Stimulated activated CD8-positive, alpha-beta memory T cell treated with anti-CD3 and anti-CD28 coated beads, Interleukin-4, amount 100 ng/mL, for 4 hours (primary cell): ENCODE measurements at places on chromosomes 6 and 20.

- DNase-seq = no peak
These were observed 75.4 kb downstream of the PFDN4 start for GRCh38 chr20:54283253-54283652.

DNA sequence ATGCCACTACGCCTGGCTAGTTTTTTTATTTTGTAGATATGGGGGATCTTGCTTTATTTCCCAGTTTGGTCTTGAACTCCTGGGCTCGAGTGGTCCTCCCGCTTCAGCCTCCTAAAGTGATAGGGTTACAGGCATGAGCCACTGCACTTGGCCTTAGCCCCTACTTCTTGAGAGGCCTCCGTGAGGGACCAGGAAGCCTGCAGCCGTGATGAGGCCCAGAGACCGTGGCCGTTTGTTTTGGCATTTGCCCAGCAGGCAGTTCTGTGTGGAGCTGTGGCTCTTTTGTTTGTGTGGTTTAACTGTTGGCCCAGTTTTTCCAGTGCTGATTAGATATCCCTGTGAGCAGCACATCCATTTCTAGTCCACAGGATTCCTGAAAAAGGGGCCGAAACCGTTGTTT lies 39.8 kb downstream of the SRSF3 start:
- DNase-seq = no peak

GRCh38 chr6:80335121-80335531 lies 228.7 kb downstream of the BCKDHB start:
- DNase-seq = no peak

DNA sequence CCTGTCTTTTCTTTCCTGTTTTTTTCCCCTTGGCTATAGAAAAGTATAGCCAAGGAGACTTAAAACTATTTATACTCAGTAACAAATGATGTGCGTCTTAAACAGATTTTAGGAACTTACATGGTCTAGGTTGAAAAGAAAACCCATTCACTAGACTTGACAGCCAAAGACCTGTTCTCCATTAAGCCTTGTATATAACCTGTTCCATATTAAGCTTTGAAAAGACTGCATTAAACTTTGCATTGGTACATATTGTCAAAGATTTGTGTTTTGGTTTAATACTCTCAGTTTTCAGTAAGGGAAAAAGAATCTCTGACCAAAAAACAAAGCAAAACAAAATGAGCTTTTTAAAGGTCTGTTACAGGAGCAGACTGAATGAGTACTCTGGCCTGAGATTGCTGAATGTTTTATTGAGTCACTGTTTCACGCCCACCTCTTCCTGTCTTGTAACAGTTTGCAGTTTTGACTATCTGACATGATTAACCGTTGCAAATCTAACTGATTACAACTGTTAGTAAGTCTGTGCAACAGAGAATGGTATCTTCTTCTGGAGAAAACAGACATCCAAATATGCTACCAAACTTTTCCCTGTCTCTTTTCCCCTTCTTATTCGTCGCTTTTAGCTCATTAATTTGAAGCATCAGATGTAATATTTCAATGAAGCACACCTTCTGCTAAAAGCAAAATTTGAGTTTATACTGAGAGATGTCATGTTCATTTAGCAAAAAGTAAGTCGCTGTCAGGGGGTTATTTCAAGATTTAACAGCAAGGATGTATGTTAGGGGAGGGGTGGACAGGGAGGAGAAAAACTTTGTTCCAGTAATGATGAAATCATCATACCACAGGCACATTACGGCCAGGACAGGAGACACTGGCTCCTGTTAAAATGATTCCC lies 59.1 kb upstream of the SUPT3H start:
- DNase-seq = no peak

- no peak for DNase-seq
These were observed 635.3 kb upstream of the MARCKS start for GRCh38 chr6:113221850-113222249.

DNA sequence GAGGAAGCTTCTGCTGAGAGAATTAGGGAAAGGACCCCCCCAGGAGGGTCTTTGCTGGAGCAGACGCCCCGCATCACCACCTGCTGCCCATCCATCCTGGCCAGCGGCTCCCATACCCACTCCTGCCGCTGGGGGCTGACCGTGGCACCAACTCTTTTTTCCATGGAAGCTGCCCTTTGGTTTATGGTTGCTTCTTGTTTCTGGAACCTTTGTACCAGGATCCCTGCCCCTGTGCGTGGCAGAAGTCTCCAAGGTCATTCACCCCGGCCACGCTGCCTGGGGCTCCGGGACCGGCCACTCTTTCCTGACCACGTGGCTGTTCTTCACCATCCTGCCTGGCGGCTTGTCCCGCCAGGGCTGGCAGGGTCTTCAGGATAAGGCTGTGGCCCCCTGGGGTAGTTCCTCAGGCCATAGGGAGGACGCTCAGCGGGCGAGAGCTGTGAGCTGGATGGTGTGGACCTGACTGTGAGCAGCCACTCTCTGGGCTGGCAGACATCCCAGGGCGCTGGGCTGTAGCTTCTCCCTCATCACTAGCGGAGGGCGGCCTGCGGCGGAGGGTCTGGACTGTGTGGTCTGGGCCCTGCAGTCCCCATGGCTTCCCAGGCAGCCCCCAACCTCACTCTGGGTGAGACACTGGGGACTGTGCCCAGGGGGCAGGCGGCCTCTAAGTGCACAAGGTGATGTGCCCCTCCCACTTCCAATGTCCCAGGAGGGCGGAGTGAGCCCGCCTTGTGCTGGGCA lies 22.8 kb upstream of the RBBP8NL start:
- no peak for DNase-seq

DNA sequence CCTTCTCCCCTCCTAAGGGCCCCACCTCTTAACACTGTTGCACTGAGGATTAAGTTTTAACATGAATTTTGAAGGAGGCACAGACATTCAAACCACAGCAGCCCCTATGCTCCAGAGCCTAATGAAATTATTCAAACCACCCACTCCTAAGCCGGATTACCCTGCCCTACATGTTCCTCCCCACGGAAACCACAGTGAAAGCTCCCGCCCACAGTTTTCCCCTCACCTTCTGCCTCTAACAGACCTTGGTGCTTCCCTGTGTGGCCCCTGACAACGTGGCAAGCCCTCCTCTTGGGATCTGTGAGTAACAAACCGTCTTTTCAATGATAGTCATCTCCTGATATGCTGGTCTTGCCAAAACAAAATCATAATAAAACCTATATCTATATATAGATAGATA lies 74.8 kb downstream of the RIN2 start:
- DNase-seq = no peak

GRCh38 chr6:10824297-10824696 lies 14.0 kb downstream of the MAK start:
- DNase-seq = no peak

DNA sequence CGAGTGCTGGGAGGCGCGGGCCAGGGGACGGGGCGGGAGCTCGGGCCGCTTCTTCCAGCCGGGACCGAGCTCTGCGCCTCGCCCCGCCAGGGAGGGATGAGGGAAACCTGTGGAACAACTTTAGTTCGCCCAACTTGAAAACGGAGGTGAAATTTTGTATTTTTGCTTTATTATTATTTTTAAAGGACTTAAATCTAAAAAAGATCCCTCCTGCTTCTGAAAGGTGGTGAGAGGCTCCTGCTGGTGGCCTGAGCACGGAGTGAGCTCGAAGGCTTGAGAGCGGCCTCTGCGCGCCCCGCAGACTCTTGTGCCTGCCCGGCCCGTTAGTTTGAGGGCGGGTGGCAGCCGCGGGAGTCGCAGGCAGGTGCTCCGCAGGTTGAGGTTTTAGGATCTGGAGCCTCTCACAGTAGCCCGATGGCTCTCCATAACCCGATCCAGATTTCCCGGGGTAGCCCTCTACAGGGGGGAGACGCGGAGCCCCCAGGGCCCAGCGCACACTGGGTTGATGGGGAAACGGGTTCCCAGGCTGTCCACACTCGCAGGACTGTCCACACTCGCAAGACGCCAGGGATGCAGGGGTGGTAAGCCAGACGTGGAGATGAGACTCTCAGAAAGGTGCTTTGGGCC lies 46.2 kb upstream of the SUPT3H start:
- DNase-seq = no peak

GRCh38 chr20:32521780-32522525 lies 63.2 kb downstream of the NOL4L start:
- no peak for DNase-seq

GRCh38 chr6:52160472-52161104 lies 25.6 kb upstream of the IL17A start:
- no peak for DNase-seq

- DNase-seq = no peak
These were observed 496.7 kb downstream of the RNF144B start for GRCh38 chr6:18883851-18884250.

- DNase-seq = no peak
These were observed 379.7 kb downstream of the CDH4 start for GRCh38 chr20:61631751-61632150.

DNA sequence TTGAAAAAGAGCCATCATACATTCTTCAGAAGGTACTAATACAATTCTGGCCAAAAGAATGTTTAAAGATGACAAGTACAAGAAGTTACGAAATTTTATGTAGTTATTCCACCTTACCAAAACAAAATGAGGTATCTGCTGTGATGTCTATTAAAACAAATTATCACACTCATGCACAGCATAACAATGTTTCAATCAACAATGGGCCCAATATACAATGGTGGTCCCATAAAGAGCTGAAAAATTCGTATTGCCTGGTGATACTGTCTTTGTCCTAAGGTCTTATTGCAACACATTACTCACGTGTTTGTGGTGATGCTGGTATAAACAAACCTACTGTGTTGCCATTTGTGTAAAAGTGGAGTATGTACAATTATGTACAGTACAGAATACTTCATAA lies 3.6 kb upstream of the NUP153 start:
- no peak for DNase-seq

DNA sequence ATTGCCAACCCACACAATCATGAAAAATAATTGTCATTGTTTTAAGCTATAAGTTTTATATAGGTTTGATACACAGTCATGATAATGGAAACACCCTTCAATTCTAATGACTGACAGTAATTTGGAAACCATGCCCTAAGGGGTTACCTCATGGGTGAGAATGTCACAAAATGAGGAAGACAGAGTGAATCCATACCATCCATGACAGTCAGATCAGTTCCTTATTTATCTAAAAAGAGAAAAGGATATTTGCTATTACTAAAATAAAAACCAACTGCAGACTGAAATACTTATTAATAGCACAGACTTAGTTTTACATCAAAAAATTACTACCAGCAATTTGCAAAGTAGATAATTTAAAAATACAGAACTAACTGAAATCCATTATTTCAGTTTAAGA lies 437.8 kb downstream of the UTRN start:
- DNase-seq = no peak

DNA sequence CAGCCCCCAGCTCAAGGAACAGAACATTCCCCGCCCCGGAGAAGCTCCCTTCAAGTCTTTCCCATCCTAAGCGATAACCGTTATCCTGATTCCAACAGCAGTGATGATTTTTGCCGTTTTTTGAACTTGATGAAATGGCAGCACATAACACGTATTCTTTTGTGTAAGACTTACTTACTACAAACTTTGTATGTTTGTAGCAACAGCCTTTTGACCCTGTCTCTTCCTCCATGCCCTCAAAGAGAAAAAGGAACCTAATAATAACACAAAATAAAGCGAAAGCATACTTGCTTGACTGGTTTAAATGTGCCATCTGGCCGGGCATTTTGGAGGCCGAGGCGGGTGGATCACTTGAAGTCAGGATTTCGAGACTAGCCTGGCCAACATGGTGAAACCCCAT lies 26.4 kb upstream of the SLC9A8 start:
- DNase-seq = no peak

- DNase-seq = no peak
These were observed 391.6 kb downstream of the PLCB1 start for GRCh38 chr20:8523684-8524083.

DNA sequence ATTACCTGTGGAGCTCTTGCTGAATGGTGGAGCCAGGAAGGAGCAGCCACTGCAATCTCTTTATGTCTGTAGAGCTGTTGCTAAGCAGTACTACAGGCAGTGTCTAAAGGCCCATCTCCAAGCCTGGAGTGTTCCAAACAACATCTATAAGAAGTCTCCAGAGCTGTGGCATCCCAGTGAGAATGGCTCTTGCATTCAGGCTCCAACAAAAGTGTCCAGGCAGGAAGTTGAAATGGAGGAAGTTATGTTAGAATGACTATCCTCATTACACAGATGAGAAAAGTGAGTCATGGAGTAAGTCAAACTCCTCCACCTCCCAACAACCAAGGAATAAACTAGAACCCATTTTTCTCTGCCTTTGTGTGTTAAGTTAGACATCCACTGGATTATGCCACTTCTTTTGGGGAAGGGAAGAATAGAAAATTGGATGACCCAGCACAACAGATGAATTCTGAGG lies 288.5 kb upstream of the STXBP5 start:
- DNase-seq = no peak

DNA sequence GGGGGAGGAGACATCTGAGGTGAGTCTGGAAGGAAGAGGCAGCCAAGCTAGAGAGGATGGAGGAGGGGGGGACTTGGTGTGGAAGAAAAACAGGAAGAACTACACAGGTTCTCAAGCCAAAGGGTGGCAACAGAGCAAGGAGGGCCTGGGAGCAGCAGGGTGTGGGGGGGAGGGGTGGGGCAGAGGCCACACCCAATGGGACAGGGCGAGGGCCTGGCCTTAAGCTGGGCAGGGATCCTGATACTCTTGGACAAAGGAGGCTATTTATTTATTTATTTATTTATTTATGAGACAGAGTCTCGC lies 359.0 kb downstream of the ZFAND3 start:
- no peak for DNase-seq
